ENCODE measurements at places on chromosomes 5 and 9. TPM values are rescaled to one million over a fixed set of nuclear protein-coding genes. Genes with fewer than 3 reads are reported as not detected.

Gene SLC4A9
- not detected for total RNA-seq

DNA sequence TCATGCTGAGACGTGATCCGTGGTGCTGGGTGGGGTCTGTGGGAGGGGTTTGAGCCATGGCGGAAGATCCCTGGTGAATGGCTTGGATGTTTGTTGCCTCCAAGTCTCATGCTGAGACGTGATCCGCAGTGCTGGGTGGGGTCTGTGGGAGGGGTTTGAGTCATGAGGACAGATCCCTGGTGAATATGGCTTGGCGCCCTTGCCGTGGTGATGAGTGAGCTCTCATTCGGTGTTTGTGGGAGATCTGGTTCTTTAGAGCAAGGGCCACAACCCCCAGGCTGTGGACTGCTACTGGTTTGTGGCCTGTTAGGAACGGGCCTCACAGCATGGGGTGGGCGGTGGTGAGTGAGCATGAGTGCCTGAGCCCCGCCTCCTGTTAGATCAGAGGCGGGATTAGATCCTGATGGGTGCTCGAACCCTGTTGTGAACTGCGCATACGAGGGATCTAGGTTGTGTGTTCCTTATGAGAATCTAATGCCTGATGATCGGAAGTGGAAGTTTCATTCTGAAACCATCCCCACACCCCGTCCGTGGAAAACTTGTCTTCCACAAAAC lies 31.2 kb downstream of the NKD2 start:
- DNase-seq, result no peak
- H3K4me3 ChIP-seq, result no peak overlapping the region
- H3K27ac ChIP-seq, result no peak overlapping the region
- peaks cover 2% of the 10 kb centered on the region for H3K27me3 ChIP-seq
- H3K36me3 ChIP-seq, result no peaks in the 10 kb centered on the region
- no peaks in the 10 kb centered on the region for H3K4me1 ChIP-seq

GRCh38 chr5:1007681-1008450 lies 736 bp upstream of the NKD2 start:
- H3K4me1 ChIP-seq, result peaks cover 35% of the 10 kb centered on the region
- peak overlapping the region; percentile 77 for H3K4me3 ChIP-seq
- no peak for DNase-seq
- peak overlapping the region; percentile 68 for H3K27ac ChIP-seq
- peaks cover 49% of the 10 kb centered on the region for H3K27me3 ChIP-seq
- no peaks in the 10 kb centered on the region for H3K36me3 ChIP-seq

DNA sequence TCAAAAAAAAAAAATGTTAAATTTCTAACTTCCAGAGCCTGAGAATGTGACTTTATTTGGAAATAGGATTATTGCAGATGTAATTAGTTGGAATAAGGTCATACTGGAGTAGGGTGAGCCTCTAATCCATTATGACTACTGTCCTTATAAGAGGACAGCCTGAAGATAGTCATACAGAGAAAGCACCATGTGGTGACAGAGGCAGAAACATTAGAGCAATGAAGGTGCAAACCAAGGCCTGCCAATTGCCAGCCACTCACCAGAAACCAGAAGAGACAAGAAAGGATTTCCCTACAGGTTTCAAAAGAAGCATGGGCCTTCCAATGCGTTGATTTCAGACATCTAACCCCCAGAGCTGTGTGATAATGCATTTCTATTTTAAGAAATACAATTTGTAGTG lies 659.2 kb upstream of the CHD1 start:
- DNase-seq, result no peak
- H3K4me3 ChIP-seq, result no peak overlapping the region
- no peaks in the 10 kb centered on the region for H3K36me3 ChIP-seq
- no peaks in the 10 kb centered on the region for H3K4me1 ChIP-seq
- no peak overlapping the region for H3K27ac ChIP-seq

DNA sequence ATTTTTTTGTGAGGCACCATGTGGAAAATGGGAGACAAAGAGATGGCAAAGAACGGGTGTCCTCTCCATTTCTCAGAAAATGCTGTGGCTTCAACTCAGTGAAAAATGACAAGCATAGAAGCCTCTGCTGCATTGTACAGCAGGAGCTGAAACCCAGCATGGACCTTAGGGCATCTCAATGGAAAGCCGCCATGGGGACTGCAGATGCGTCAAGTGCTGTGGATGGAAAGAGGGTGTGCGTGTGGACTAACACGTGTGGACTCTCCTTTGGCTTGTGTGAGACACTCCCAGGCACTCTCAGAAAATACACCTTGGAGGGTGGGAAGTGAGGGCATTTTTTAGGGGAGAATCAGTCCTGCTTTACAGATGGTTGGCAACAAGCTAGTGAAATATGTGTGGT lies 2.2 kb upstream of the GLRX start:
- peak overlapping the region; percentile 99 for H3K4me3 ChIP-seq
- H3K36me3 ChIP-seq, result no peaks in the 10 kb centered on the region
- H3K27ac ChIP-seq, result peak overlapping the region; percentile 95
- H3K4me1 ChIP-seq, result peaks cover 53% of the 10 kb centered on the region
- H3K27me3 ChIP-seq, result no peaks in the 10 kb centered on the region

Gene C5orf47
- not detected for total RNA-seq

GRCh38 chr5:122462486-122462885 lies 150.4 kb downstream of the SNCAIP start:
- no peak overlapping the region for H3K4me3 ChIP-seq
- no peak overlapping the region for H3K27ac ChIP-seq
- H3K36me3 ChIP-seq, result no peaks in the 10 kb centered on the region
- no peaks in the 10 kb centered on the region for H3K4me1 ChIP-seq
- DNase-seq, result no peak

Gene SLC34A3
- total RNA-seq, result not detected

Gene SLC12A7
- 60.0 TPM for total RNA-seq

Gene DNM1
- total RNA-seq, result 1.5 TPM

Gene HACD4
- total RNA-seq, result 12.6 TPM

Gene ADGRV1
- total RNA-seq, result 0.08 TPM

Gene TXNDC8
- total RNA-seq, result not detected

Gene RFESD
- 5.6 TPM for total RNA-seq

Gene DAPK1
- total RNA-seq, result 1.9 TPM
